ENCODE measurements at places on chromosomes 5 and 9.
A peak's percentile ranks its signal among the peaks of the same experiment; 100 is the strongest.

DNA sequence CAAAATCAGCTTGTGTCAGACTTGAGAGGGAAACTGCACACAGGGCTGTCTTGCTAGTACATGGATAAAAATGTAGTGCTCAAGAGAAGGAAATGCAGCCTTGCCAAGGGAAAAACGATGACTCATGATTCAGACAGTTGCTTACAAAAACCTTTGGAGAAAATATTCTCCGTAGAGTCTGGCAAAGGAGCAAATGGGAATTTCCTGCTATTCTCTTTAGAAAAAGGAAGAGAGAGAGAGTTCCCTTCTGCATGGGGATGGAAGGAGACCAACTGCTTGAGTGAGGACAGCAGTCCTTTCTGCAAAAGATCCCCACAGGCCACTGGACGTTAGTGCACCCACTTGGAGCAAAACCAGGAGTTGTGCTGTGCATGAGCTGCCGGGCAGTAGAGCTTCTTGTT is 7.6 kb downstream of the IFNB1 start:
- DNase-seq = peak; percentile 95

- DNase-seq = no peak
Measured at GRCh38 chr5:174022384-174023095, 23.0 kb upstream of the NSG2 start.

GRCh38 chr5:38655691-38656090 is 99.2 kb upstream of the LIFR start:
- no peak for DNase-seq

DNA sequence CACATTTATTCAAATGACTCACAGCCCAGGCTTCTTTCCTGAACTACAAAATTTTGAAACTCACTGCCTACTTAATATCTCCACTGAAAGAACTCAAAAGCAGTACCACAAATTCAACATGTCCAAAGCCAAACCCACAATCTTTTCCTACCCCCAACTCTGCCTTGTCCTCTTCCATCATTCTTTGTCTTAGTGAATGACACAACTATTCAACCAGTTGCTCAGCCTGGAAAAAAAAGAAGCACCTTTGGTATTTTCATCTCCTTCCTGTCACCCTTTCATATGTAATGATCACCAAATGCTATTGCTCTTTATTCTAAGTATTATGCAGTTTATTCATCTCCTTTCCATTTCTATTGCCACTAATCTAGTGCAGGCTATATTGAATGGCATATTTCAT is 216.3 kb downstream of the TMEM232 start:
- no peak for DNase-seq

DNA sequence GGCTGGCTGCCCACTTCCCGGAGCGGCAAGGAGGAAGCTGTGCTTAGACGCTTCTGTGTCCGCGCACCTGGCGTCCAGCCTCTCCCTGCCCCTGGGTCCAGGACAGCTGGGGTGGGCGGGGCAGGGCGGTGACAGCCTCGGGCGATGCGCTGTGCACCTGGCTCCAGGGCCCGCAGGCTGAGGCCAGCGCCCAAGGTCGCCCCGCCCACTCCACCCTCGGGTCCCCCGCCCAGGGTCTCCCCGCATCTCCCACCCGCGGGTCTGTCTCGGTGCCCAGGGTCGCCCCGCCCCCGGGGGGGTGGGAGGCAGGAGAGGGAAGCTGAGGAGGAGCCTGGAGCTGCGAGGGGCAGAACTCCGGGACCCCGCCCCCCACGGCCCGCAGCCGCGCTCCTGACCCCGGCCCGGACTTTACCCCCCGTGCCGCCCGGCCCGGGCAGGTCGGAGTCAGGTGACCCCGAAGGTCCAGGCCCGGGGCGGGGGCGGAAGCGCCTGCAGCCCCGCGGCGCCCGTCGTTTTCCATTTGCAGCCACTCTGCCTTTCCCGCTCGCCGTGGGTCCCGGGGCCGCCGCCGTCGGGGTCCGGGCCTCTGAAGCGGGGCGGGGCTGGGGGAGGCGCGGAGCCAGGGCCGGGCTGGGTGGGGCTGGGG is at the start of gene ENTPD8:
TSS of gene ENTPD8 (minus strand) at position 69 of the 646 bp plus-strand sequence. CDS start 3,072 bp downstream, outside the sequence.
- no peak for DNase-seq

GRCh38 chr9:91790917-91791316 is 159.1 kb downstream of the ROR2 start:
- no peak for DNase-seq

GRCh38 chr5:97576956-97577355 is 393.9 kb upstream of the RIOK2 start:
- no peak for DNase-seq

DNA sequence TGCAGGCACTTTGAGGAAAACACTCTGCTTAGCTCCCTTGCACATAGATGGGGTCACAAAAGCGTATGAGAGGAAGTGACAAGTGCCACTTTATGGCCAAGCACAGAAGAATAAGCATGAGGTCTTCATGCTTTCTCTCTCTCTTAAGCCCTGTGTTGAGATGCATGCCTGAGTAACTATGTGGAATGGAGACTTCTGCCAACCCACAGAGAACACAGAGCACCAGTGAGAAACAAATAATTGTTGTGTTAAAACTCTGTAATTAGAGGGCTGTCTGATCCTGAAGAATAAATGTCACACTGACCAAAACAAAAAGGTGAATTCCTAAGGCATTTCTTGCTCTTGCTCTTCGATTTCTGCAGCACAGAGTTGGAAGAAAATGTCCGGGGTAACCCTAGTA is 488.5 kb downstream of the CTNND2 start:
- DNase-seq = no peak

GRCh38 chr5:41708604-41708940 is 161.7 kb downstream of the OXCT1 start:
- no peak for DNase-seq

GRCh38 chr5:123752552-123753179 is 240.7 kb downstream of the CSNK1G3 start:
- DNase-seq = peak; percentile 62

DNA sequence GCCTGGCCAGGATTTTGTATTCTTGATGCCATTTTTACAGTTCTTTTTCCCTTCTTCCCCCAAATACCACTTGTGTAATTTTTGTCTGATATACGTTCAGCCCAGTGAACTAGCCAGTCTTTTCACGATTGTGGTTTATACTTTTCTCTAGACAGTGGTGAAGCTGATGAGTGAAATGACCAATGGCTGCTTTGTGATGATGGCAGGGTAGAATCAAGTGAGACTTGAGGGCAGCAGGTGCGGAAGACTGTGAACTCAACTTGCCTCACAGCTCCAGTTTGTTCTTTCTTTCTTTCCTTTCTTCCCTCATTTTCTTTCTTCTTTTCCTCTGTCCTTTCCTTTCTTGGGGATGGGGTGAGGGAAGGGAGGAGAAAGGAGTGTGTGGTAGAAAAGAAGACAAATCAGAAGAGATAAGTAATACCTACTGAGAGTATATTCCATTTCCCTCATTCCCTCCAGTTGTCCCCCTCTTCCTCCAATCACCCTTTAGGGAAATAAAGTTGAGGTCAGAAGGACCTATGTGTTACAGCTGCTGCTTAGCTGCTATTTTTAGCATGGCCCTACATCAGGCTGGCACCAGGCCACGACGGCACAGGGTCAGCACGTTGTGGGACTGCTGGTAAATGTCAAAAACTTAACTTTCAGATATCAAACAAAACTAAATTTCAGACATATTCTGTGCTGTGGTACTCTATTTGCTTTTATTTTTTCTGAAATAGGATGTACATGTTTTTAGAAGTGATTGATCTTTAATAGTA is 12.3 kb downstream of the ZSWIM6 start:
- no peak for DNase-seq

DNA sequence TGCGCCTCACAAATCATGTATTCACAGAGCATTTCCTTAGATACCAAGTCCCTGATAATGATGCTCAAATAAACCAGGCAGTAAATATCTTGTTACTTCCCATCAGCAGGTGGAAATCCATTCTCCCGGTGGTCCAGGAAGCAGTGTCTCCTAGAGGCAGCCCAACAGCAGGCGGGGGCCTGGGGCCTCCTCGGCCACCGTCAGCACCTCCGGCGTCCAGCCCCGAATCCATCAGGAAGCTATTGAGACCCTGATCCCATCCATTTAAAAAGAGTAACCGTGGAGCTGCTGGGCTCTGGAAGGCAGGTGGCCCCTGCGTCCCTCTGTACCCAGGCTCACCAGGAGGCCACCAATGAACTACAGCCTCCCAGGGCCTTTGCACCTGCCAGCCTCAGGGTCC is 54.0 kb downstream of the VAV2 start:
- DNase-seq = no peak

GRCh38 chr9:117278471-117279035 is 136.3 kb downstream of the ASTN2 start:
- no peak for DNase-seq

DNA sequence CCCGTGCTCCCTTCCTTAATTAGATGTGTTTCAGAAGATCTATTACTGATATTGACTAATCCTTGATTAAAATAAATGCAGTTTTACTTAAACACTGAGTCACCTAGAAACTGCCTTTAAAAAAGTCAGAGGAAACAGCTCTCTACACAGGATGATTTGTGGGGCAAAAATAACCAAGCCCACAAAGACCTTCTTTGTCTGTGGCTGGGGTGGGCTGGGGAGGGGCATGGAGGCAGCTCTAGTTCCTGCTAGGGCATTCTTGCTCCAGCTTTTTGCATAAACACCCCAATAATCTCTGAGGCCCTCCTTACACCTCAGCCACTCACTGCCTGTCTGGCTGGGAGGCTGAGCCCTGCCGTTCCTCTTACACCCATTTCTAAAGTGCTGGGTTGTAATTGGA is 227.6 kb upstream of the DAP start:
- DNase-seq = no peak

DNA sequence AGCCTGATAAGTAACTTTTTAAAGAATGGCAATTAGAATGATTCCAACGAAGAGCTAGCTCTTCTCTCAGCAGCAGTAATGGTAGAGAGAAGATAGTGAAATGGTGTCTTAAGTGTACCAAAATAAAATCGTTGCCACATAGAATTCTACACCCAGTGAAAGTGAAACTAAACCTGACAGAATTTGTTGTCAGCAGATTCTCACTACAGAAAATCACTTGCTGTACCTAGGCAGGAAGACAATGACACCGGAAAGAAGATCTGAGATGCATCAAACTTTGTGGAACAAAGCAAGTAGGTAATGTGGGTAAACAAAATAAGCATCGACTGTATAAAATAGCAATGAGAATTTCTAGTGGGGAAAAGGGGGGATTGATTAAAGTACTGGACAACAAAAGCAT is 20.7 kb upstream of the EBF1 start:
- no peak for DNase-seq

DNA sequence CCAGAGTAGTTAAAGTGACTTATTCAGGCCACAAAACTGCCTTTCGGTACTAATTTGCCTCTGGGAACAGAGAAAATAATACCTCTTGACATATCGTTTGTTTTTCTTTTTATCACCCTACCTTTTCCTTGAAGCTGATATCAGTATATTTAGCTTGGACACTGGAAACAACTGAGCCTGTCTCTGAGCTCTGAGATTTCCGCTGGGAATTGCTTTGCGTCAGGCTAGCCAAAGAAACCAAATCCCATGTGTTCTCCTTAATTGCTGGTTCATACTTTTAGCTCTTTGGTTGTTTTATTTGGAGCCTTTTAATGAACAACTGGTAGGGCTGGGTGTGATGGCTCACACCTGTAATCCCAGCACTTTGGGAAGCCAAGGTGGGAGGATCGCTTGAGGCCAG is 30.3 kb upstream of the SNAPC3 start:
- DNase-seq = no peak

DNA sequence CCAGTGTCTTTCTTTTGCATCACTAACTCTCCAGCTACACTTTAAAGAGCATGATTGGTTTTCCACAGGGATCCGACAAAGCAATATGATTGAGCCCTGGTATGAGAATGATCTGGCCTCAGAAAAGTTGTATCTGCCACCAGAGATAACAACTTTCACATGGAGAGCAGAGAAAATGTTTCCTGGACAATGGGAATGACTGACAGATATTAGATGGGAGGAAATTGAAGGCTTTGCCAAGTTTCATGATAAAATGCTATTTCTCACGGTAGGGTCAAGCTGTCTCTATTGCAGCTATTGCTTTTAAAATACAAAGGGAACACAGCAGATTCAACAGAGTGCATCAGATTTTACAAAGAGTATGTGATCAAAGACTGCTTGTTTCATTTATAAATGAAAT is 56.4 kb upstream of the GLIS3 start:
- no peak for DNase-seq

GRCh38 chr5:1270426-1270825 is 24.4 kb downstream of the TERT start:
- DNase-seq = no peak

GRCh38 chr9:34510497-34511468 is 12.0 kb downstream of the ENHO start:
- DNase-seq = no peak

DNA sequence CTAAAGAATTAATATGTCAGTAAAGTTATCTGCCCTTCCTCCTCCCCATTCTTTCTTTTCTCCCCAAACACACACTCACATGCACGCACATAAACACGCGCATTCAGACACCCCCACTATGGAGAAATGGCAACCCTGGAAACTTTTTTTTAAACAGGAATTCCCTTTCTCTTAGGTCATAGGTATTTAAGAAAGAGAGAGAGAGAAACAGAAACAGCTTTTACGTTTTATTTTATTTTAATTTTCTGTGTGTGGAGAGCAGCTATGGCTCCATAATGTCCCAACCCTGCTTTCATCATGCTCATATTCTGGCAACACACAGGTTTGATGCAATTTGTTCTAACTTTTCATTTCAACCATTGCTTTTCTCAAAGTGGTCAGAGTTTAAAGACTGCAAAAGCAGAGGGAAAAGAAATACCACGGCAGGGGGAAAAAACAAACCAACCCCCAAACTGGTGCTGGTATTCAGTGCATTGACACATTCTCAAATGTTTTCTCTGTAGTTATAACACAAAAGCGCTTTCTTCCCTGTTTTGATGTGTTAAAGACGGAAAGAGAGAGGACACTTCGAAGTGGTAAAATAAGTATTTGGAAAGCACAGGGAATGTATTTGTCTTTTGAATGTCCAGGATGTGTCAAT is 126.0 kb upstream of the TMEM161B start:
- DNase-seq = no peak

GRCh38 chr5:37991301-37992299 is 151.8 kb upstream of the GDNF start:
- DNase-seq = no peak

- DNase-seq = no peak
Measured at GRCh38 chr5:133469252-133469651, 143.1 kb downstream of the FSTL4 start.

GRCh38 chr5:93654676-93655075 is 71.7 kb downstream of the NR2F1 start:
- DNase-seq = no peak

- no peak for DNase-seq
Measured at GRCh38 chr5:127757576-127757975, 54.4 kb downstream of the CCDC192 start.

DNA sequence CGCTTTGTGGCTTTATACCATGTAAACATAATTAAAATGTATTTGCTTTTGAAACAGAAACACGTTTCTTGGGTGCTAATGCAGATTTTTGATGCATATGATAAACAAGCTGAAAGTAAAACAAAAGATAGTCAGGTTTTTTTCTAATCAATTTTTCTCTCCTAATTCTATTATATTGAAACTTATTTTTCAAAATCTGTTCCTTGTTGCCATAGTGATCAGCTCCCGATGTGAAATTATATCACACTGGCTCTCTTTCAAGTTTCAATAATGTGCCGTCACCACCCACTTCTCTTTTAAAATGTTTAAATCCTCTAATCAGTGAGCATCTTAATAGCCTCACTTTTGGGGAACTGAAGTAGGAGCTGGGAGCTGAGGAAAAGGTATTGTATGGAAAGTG is 36.4 kb upstream of the DAPK1 start:
- no peak for DNase-seq

GRCh38 chr5:111505096-111505495 is 7.2 kb downstream of the STARD4 start:
- DNase-seq = no peak

All from AG04450 (cell line).